ENCODE measurements at places on chromosomes 1 and 21.

DNA sequence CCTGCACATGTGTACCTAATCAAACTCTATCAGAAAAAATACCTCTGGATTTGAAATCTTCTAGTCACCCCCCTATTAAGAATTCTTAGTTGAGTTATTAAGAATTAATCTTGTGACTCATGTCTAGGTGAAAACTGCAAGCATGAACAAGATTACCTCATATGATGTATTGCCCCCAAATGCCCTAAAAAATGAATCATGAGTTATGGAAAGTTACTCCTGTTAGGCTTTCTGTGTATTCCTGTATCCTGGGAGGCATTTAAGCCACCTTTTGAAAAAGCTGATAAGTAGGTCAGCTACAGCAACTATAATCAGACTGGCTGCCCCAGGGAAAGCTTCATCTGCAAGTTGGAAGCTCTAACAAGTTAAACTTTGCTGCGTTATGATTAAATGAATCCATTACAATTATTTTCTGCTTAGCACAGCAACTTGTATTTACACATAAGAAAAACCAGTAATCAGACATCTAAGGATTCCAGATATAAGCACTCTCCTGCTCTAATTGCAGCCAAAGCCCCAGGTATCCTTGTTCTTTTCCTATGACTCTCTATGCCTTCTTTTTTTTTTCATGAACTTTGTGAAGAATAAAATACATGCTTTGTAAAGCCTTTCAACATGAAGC is 147.7 kb downstream of the NTPCR start:
- DNase-seq = no peak

- DNase-seq = peak; percentile 64
Observed at GRCh38 chr1:7218210-7218832, 433.1 kb downstream of the CAMTA1 start.

DNA sequence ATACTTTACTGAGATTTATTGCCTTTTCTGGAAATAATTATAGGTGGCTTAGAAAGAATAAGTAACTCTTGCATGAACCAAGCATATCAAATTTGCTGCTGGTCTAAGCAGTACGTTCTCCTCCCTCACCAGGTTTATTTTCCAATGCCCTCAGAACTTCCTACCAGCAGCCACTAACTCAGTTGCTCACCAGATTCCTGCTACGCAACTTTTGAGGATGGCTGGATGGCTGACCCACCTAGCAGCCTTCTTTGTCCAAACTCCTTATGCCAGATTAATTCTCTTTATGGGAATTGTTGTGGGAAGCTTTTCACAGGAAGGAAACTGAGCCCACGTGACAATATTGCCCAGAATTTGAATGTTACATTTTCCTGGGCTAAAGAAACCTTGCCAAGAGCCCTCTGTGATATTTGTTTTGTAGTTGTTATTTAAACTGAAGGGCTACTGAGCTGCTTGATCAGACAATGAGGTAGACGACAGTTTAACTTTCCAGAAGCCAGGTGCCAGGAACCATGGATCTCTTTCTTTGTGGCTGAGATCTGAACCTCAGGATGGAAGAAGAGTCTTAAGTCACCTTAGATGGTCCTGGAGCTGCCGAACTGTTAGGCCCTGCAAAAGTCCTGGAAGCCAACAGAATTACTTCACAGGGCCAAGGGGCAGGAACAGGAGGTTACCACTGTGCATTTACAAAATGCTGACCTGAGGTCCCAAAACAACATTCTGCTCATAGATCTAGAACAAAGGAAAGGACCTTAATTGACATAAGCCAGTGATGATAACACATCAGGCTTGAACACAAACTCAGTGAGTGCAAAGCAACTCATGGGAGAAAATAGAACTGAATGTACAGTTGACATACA is 85.5 kb upstream of the ATP1A1 start:
- DNase-seq = no peak

- DNase-seq = no peak
Observed at GRCh38 chr21:35113064-35113463, 64.0 kb upstream of the RUNX1 start.

GRCh38 chr1:236654511-236654910 is 31.8 kb upstream of the ACTN2 start:
- no peak for DNase-seq

DNA sequence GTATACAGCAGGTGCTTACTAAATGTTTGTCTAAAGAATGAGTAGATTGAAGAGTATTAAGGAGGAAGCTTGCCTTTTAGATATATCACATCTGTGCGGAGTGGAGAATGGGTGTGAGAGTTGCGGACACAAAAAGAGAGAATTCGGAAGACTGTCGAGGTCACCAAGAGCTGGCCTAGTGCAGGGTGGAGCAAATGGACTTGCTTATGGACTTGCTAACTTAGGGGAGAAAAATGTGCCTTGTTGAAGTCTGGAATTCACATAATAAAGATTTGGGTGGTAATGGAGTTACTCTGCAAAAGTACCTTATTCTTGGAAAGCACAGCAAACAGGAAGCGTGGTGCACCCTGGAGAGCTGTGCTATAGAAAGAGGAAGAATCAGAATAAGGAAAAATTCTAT is 361.7 kb downstream of the PRDM2 start:
- no peak for DNase-seq

GRCh38 chr1:160565564-160565963 is 13.7 kb downstream of the CD84 start:
- no peak for DNase-seq

GRCh38 chr1:48560577-48560976 is 88.6 kb upstream of the SPATA6 start:
- no peak for DNase-seq

GRCh38 chr1:198531891-198532290 is 8.6 kb downstream of the ATP6V1G3 start:
- DNase-seq = no peak

DNA sequence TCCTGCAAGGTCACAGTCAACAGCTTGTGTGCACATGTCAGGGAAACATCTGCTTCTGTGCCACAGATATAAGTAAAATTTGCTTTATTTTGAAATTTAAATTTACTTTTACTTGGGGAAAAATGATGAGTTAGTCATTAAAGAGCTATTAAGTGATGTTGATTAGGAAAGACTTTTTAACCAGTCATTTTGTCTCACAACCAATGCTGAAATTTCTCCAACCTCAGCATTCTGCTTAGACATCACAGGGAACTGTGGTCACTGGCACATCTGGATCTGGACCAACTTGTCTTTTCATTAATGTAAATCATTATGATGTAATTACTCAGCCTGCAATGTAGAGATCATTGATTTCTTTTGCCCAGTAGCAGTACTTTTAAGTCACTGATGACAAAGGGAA is 301.0 kb downstream of the TTLL7 start:
- DNase-seq = no peak

GRCh38 chr1:198496216-198497143 is 44.0 kb downstream of the ATP6V1G3 start:
- no peak for DNase-seq

DNA sequence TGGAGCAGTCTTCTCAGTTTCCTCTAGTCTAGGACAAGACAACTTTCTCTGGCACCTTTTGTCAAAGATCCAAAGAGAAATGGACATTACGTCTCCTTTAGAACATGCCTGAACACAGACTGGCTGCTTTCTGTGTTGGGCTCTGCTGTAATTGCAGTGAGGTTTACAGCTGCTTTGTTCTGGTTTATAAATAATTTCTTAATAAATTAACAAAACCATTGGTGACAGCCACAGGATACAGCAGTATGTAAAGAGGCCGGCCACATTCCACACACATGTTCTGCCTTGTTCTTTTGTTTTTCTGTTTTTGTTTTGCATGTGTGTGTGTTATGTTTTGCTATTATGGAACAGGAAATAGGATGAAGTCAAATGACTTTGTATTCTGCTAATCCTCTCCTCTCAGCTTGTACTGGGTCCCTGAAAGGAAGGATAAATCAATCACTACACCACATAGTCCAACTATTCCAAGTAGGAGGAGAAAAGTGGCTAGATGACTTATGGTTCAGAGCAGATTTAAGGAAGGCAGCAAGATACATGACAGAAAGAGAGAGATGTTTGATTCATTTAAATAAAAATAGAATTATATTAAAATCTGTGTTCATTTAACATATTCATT is 161.5 kb upstream of the ESRRG start:
- no peak for DNase-seq

DNA sequence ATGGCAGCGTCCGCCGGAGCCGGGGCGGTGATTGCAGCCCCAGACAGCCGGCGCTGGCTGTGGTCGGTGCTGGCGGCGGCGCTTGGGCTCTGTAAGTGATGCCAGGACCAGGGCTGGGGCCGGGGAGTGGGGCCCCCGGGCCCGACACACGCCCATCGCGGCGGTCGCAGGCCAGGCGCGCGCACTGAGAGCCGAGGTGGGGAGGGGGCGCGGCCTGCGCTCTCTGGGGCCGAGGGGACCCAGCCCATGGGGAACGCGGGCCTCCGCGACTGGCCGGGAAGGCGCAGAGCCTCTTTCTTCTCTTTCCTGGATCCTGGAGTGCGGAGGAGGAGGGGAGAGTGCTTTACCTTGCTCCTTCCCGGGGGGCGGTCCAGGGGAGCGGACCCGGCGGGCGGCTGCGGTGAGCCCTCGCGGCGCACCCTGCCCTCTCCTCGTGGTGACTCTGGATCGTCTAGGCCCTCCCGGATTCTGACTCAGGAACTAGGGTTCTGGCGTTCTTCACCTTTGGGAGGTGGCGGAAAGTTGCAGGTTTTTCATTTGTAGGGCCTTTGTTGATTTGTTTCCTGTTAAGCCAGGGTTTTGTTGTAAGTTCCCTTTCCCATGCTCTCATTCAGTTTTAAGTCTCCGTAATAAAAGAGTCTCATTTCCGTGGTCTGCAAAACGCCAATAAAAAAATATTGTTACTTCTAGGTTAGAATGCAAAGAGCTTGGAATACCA is 529 bp downstream of the MPZL1 start:
- peak; percentile 27 for DNase-seq

DNA sequence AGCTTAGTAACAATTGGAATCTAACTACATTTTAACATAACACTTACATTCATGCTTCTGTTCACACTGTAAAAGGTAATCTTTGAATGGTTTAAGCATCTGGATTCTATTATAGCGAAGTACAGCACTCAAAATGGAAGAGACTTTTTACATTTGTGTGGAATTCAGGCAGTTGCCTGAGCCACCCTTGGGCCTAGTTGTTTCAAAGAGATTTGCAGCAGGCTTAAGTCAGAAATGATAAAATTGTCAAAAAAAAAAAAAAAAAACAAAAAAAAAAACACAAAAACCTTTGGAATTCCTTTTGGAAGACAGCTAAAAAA is 199.9 kb downstream of the LYPLAL1 start:
- no peak for DNase-seq

GRCh38 chr21:39523399-39523798 is 71.6 kb downstream of the SH3BGR start:
- DNase-seq = peak; percentile 19

- DNase-seq = no peak
Observed at GRCh38 chr21:41648591-41649031, 118.2 kb downstream of the RIPK4 start.

DNA sequence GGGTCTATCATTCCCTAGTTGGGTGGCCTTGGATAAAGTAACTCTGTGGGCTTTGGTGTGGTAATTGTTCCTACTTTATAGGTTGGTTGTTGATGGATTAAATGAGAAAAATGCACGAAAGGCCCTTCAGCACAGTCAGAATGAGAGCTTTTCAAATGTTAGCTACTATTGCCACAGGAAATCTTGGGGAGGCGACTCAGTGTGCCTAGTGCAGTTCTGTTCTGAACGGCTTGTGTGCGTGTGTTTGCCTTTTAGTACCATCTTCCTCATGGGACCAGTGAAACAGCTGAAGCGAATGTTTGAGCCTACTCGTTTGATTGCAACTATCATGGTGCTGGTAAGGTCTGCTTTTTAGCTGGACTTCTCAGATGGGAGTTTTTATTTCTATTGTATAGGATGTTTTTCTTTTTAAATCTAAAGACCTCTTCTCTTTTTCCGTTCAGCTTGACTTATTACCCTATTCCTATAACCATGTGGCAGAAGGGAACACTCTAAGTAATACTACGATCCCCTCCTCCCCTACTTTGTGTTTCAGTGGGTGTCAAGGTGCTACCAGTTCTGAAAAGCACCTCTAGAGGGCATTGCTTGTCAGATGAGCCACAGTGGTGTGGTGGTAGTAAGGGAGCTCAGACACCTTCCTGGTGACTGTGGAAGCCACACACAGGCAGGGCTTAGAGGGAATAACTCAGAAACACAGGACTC is 9.2 kb downstream of the SFT2D2 start:
- DNase-seq = peak; percentile 38

GRCh38 chr1:99957818-99958217 is 12.0 kb upstream of the SLC35A3 start:
- no peak for DNase-seq

- no peak for DNase-seq
Observed at GRCh38 chr21:33892853-33893252, 22.8 kb downstream of the ATP5PO start.

- no peak for DNase-seq
Observed at GRCh38 chr1:69076631-69077030, 491.1 kb upstream of the LRRC7 start.

GRCh38 chr1:117814856-117815797 is 114.3 kb downstream of the GDAP2 start:
- no peak for DNase-seq

GRCh38 chr1:27955076-27955475 is 4.7 kb upstream of the XKR8 start:
- no peak for DNase-seq

DNA sequence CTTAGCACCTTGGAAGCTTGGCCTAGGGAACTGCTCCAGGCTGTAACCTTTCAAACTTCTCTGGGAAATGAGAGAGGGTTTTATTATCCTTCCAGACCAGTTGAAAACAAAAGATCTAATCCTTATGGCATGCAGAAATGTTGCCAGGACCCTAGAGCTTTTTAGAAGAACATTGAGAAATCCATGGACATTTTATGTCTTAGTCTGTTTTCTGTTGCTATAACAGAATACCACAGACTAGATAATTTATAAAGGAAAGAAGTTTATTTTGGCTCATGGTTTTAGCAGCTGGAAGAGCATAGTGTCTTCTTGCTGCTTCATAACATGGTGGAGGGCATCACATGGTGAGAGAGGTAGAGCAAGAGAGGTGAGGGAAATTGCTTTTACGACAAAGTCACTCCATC is 25.8 kb downstream of the OSBPL9 start:
- DNase-seq = no peak

- peak; percentile 34 for DNase-seq
Observed at GRCh38 chr1:15525050-15526020, 1.3 kb upstream of the DNAJC16 start.

- DNase-seq = no peak
Observed at GRCh38 chr1:147099192-147099591, 73.1 kb downstream of the PRKAB2 start.

- DNase-seq = no peak
Observed at GRCh38 chr1:17795836-17796645, 40.9 kb downstream of the ACTL8 start.

GRCh38 chr1:116762781-116763115 is 8.5 kb downstream of the CD2 start:
- DNase-seq = no peak

GRCh38 chr21:26965907-26966581 is 844 bp downstream of the ADAMTS5 start:
- no peak for DNase-seq

Measured in cerebellar cortex (tissue), 1 donor.